ENCODE measurements at places on chromosomes 4 and X. TPM values are rescaled to one million over a fixed set of nuclear protein-coding genes. Genes with fewer than 3 reads are reported as not detected.
A peak's percentile ranks its signal among the peaks of the same experiment; 100 is the strongest.

The CYTL1 gene
- polyA plus RNA-seq = 3.0 TPM

The PAGE3 gene
- not detected for polyA plus RNA-seq

GRCh38 chr4:74255096-74255495 lies 53.2 kb upstream of the EPGN start:
- no peak for DNase-seq

DNA sequence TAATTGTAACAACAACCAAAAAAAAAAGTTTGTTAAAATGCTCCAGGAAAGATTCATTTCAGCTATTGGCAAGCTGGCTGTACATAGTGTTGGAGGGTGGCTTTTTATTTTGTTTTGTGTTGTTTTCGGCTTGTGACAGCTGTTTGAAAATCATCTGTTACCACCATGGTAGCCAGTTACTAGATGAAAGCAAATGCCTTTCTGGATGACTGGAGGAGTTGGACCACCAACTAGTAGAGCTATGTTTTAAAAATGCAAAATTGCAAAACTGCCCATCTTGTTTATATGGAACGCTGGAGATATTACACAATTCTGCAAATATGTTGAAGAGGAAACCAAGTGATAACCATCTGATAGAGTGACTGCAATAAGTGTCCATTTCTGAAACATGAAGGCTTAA lies 53.2 kb upstream of the TNIP3 start:
- no peak for DNase-seq

The GUCY1A1 gene
- 0.03 TPM for polyA plus RNA-seq

The N4BP2 gene
- 1.4 TPM for polyA plus RNA-seq

The DKK2 gene
- polyA plus RNA-seq = 55.7 TPM

- peak; percentile 5 for DNase-seq
Observed at GRCh38 chr4:85370400-85371032, 104.4 kb upstream of the ARHGAP24 start.

DNA sequence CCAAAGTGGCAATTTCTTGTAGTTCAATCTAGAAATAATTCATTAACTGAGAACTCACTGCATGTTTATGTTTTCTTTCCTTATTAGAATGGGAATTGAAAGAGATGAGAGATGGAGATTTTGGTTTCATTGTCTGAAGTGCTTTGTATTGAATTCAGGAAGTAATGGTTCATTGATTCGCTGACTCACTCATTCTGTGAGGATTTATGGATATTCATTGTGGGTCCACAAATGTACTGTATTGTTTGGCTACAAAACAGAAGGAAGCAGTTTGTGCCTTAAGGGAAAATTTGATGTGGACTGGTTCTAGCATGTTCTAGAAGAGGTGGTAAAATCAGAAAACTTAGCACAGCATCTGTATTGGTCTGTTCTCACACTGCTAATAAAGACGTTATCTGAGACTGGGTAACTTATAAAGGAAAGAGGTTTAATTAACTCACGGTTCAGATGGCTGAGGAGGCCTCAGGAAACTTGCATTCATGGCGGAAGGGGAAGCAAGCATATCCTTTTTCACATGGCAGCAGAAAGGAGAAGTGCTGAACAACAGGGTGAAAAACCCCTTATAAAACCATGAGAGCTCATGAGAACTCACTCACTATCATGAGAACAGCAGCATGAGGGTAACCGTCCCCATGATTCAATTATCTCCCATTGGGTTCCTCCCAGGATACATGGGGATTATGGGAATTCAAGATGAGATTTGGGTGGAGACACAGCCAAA lies 132.3 kb upstream of the VCX3A start:
- no peak for DNase-seq

The NPY1R gene
- not detected for polyA plus RNA-seq
